Stimulated activated CD4-positive, alpha-beta T cell treated with anti-CD3 and anti-CD28 coated beads, Interleukin-4, amount 100 ng/mL, for 1 hour (primary cell): ENCODE measurements at places on chromosomes 13 and 19.
A peak's percentile ranks its signal among the peaks of the same experiment; 100 is the strongest.

DNA sequence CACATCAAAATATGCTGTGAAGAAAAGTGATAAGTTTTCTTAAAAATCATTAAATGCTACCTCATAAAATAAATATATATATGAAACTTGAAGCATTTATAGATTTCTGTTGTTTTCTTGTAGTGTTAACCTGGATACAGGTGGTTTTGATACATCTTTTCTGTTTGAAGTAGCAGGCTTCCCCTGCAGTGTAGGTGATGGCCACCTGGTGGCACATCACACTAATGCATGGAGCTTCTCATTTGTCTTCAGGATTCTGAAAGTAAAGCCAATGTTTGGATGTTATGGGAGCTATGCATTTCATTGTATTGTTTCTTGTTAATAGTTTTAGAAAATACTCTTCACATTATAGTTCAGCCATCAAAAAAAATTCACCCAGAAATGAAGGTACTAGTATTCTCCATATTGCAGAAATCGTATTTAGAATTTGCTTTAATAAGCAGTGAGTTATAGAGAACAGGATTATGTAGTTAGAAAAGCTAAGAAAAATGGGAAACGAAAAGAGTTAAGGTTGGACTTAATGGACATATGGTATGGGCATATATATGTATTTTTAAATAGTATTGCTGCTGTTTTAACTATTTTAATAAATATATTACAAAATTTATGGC is 18.7 kb downstream of the GPR180 start:
- DNase-seq: peak; percentile 24

DNA sequence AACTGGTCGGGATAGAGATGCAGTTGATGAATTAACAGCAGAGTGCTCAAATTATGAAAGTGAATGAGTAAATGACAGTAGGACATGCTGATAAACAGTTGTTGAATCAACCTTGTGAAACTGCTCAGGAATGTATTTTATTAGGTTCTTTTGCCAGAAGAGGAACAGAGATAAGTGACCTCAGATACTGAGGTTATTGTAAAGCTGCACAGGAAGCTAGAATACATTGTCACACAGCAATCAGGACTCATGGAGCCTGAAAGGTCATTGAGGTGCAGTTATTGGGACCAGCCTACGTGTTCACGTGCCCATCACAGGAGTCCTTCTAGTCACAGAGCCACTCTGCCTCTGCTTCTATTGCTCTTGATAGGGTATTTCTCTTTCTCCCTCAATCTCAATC is 47.5 kb upstream of the MED4 start:
- DNase-seq: no peak

DNA sequence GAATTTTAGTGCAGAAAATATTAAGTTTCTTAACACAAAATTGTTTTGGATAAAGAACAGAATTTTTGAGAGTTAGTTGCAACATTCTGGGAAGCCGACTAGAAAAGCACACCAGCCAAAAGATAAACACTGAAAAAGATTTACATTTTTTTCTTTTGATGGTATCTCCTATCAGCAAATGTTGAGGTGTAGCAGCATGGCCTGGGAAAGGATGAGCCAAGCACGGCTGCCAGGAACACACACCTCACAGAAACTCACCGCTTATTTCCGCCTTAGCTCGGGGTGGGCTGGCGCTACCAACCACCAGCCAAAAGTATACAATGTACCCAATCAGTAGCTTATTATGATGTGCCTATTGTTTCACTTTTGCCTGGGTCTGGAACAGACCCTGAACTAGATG is 134.7 kb downstream of the MIPEP start:
- DNase-seq: no peak

DNA sequence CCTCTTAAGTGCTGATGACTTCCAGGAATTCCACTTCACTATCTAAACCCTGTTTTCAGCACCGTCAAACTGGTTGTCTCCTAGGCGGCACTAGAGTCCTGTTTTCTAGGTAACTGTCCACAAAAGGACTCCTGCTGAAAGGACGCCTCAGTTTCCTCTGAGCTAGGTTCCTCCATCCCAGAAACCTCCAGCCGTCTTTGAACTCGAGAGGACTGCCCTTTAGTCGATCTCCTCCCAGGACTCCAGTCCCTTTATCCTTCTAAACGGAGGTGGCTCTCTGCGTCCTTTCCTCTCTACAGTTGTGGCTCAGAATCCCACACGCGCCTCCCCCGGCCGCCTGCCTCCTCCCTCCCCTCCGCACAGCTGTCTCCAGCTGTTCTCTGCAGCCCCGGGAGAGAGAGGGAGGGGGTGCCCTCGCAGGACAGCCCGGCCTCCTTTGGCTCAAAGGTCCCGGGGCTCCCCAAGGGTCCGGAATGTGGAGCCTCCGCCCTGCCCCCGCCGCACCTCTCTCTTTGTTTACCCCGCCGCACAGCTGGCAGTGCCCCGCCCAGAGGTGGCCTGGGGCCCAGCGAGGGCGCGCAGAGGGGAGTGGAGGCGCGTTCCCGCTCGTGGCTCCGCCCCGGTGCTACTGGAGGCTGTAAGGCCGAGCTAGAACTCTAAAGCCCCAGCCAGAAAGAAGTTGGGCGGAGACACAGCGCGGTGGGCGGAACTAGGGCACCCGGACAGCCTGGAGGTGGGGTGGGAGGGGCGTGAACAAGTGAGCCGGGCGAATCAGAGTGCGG is 2.4 kb downstream of the LTBP4 start:
- peak; percentile 94 for DNase-seq

- DNase-seq: no peak
Observed at GRCh38 chr13:41938918-41939317, 22.0 kb downstream of the VWA8 start.

GRCh38 chr13:61123538-61124289 is 291.9 kb downstream of the PCDH20 start:
- DNase-seq: no peak

- DNase-seq: no peak
Observed at GRCh38 chr19:28701491-28701890, 511.5 kb downstream of the UQCRFS1 start.

DNA sequence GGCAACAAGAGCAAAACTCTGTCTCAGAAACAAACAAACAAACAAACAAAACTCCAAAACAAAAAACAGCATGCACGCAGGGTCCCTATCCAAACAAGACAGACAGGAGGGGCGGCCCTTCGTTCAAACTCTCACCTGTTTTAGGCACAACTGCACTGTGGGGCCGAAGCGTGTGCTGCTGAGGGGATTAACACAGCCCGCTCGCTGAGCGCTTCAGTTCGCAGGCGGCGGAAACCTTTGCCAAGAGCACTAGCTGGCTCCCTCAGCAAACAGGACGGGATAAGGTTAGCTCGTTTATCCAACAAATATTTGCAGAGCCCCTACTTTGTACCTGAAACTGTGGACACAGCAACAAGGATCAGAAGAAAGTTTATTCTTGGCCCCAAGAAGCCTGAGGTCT is 1.6 kb upstream of the ADPRHL1 start:
- DNase-seq: no peak

GRCh38 chr13:97974773-97975172 is 21.3 kb downstream of the IPO5 start:
- no peak for DNase-seq

DNA sequence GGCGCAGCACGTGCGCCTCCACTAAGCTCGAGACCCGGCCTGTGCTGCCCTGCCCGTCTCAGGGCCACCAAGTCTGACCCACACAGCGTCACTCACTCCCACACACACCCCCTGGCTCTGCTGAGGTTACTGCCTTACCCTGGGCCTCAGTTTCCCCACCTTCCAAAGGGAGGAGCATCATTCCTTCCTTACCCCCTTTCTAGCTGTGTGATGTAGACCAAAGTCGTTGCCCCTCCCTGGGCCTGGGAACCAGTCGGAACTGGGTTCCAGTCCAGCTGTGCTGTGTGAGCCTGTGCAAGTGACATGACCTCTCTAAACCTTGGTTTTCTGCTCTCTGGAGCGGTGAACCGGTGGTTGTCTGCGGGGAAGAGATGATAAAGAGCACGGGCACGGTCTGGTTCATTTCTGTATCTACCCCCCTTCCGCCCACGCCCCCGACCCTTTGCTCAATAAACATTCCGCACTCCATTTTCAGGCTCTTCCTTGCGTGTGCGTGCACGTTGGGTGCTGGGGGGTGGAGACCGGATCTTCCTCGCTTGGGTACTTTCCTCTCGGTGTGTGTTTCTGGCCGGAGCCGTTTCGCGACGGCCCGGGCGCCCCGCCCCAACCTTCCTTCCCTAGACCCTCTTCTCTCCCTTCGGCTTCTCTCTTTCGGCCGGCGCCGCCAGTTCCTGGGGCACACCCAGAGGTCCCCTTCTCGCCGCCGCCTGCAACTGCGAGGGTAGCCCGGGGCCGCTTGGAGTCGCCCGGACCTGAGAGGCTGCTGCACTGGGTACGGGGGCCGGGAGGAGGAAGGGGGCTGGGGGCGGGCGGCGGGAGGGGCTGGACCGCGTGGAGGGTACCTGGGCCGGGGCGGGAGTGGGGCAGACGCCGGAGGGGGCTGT is at the start of gene ZNF581:
ZNF581 (plus strand) TSS at position 647 of the 884 bp plus-strand sequence. CDS start 923 bp downstream, outside the sequence.
- DNase-seq: peak; percentile 86

- DNase-seq: peak; percentile 87
Observed at GRCh38 chr19:49533551-49534488, 6.0 kb downstream of the RCN3 start.

GRCh38 chr13:42113478-42113877 is 65.0 kb downstream of the DGKH start:
- DNase-seq: no peak

DNA sequence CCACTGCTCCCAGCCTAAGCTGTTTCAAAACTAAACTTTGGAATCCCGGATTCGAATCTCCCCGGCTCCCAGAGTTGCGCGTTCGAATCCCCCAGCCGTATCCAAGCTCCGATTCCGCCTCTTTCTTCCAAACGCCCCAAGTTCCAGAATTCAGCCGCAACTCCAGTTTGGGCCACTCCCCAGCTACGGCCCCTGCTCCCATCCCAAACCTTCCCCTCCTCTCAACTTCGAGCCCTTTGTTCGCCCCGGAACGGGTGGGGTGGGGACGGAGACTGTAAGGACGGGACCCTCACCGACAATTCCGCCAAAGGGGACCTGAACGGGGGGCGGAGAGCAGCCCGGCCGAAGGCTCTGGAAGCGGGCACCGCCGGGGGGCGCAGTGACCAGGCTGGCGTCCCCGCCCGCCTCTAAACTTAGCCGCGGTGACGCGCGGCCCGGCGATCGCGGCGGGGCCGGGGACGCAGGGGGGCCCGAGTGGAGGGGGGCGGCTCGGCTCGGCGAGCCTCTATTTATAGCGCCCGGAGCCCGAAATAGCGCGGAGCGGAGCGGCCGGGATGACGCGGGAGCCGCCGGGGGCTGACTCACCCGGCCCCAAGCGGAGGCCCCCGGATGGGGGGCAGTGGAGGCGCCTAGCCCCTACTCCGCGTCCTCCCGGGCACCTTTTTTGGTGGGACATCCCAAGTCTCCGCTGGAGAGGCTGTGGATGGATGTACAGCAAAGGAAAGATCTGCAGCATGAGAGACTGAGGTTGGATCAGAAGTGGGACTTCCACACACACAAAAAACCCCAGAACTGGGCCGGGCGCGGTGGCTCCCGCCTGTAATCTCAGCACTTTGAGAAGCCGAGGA is 4.9 kb upstream of the ERCC1 start:
- no peak for DNase-seq

GRCh38 chr13:44389060-44389666 is 15.5 kb downstream of the SERP2 start:
- no peak for DNase-seq

DNA sequence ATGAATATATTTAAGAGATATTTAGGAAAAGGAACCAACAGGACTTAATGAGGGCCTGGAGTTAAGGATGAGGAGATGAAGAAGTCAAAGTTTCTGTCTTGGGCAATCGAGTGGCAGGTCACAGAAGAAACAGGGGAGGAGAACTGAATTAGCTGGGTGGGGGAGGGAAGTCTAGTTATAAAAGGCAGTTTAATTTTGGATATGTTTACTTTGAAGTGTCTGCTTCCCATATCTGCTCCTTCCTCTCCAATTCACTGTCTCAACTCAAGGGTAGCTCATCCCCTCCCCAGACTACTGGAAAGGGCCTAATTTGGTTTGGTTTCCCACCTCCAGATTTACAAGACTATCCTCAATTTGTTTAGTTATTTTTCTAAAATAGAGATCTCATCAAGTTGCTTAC is 195.9 kb downstream of the VWA8 start:
- DNase-seq: no peak

GRCh38 chr19:9934132-9934950 is 2.0 kb downstream of the OLFM2 start:
- peak; percentile 86 for DNase-seq

DNA sequence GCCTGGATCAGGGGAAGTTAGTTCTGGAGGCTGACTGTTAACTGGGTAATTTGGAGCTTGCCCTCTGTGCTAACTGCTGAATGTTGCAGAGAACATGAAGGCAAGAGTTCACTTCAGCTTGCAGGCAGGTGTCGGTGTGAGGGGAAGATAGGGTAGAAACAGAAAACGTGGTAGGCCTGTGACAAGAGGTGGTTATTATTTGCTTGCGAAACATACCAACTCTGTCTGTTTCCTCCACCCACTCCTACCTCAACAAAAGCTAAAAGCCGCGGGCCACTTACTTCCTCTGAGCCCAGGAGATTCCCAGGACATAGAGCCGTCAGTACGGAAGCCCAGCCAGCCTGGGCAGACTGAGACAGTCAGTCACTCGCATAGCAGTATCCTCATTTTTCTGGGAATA is 119.2 kb upstream of the ABCC4 start:
- no peak for DNase-seq

DNA sequence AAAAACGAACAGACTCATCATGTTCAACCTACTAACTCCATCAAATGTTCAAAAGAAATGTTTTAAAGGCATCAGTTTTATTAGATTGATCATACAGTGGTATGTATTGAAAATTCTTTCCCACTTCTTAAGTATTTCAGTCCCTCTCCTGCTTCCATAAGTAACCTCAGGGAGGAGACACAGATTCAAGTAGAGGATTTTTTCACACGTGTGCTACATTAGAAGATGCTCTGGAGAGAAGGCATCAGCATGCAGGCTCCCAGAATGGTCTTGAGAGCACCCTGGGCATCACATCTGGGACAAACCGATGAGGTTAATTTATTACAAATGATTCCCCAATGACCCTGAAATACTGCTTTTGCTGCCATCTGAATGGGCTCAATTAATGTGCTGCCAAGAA is 3.6 kb downstream of the GPR12 start:
- no peak for DNase-seq

DNA sequence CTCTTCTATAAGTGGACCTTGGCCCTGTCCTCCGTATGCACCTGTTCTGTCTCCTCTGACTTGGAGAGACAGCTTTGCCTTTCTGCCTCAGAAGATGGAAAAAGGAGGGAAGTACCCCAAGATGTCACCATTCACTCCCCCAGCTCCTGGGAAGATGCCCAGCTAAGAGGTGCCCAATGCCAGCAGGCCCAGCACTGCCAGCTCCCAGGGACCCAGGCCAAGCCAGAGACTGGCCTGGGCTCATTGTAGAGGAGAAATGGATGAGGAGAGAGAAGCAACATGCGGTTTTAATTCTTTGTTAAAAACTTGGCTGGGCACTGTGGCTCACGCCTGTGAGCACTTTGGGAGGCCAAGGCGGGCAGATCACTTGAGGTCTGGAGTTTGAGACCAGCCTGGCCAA is 111.5 kb upstream of the ZNF507 start:
- no peak for DNase-seq

DNA sequence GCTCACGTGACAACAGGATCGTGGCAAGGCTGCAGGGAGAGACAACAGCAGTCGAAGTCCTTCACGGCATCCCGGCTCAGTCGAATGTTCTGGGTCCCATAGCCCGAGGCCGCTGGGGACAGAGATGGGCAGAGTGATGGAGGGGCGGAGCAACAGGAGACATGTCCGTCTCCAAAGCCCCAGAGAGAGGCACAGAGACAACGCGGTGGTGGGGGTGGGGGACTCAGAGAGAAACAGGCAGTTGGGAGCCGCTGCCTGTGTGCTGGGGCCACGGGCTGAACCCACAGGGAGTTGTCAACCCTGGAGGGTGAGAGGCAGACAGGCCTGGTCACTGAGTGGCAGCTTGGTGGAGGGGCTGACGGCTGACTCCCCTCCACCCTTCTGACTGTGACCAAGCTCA is 20.4 kb downstream of the NOSIP start:
- DNase-seq: peak; percentile 32
